ENCODE measurements at places on chromosomes 16 and 17.

- no peak for DNase-seq
These were observed 2.6 kb downstream of the CCL15 start for GRCh38 chr17:35998756-35999155.

DNA sequence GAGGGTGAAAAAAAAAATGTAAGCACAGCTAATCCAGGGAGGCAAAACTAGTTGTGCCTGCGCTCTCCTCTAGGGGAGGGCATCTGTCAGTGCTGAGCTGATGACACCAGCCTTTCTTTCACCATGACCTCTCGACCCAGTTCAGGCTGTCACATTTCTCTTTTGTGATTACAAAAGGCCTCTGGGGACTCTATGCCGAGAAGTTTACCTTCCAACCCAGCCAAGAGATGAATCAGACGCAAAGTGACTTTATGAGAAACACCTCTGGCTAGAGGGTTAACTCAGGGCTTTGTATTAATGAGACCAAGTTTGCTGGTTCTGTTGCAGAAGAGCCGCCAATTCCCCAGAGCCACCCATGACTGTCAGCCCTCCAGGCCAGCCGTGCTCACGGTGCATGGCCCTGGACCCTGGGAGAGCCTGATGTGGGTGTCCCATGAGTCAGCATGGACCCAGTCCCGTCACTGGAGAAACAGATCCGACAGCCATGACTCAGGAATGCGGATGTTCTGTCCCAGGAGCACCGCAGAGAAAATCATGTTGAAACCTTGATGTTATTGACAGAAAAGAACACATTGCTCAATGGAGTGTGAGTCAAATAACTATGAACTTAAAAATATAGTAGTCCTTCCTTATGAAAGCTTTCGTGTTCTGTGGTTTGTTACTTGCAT lies 437.2 kb downstream of the HS3ST3B1 start:
- DNase-seq = no peak

DNA sequence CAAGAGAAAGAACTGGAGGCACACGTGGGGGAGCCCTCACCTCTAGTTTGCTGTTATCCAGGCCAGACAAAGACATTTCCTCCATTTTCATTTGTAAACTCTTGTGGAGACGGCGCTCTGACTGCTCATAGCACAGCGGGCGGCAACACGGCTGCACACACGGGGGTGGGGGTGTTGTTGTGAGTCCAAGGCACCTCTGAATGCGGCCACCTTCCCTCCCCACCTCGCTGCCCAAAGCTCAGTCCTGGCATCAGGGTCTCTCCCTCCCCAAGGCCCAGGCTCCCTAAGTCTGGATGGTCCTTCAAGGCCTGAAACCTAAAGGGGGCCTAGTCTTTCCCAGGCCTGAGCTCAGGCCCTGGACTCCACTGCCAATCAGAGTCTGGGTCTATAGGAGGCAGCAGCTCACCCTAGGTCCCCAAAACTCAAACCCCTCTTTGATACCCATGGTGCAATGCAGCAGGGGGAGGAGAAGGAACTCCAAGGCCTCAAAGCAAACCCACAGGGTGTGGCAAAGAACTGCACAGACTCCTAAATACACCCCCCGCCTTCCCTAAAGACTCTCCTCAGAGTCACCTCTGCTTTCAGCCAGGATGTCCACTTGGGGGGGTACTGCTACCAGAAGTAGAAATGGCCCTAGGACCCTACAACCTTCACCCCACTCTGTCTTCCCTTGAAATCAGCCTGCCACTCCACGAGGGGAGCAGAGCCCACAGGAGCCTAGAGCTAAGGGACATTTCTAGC lies 1.5 kb downstream of the ATXN7L3 start:
- DNase-seq = no peak

- no peak for DNase-seq
These were observed 7.7 kb downstream of the HAPSTR1 start for GRCh38 chr16:9099131-9099625.

DNA sequence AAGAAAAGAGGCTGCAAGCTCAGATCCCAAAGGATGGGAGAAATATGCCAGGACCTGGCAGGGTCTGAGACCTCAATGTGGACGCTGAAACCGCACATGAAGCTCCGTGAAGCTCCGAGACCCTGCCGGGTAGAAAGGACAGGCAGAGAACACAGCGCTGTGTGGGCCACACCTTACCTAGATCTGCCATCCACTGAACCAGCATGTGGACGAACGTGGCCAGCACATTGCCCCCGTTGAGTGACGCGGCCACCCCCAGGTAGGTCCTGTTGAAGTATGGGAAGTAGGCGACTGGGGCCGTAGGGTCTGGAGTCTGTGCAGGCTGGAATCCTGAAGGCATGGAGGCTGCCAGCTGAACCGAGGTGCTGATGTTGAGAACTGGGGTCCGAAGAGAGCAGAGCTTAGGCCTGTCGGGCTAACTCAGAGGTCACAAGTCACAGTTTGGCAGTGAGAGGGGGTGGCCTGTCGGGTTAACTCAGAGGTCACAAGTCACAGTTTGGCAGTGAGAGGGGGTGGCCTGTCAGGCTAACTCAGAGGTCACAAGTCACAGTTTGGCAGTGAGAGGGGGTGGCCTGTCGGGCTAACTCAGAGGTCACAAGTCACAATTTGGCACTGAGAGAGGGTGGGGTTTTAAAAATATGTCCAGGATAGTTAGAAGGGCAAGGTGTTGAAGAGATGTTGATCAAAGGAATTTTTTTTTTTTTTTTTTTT lies 6.1 kb upstream of the TRPV1 start:
- DNase-seq = no peak

- DNase-seq = peak; percentile 84
These were observed 21.1 kb upstream of the TFAP4 start for GRCh38 chr16:4293822-4294457.

All from NCI-H69 (cell line).